ENCODE measurements at places on chromosomes 12 and 14.

DNA sequence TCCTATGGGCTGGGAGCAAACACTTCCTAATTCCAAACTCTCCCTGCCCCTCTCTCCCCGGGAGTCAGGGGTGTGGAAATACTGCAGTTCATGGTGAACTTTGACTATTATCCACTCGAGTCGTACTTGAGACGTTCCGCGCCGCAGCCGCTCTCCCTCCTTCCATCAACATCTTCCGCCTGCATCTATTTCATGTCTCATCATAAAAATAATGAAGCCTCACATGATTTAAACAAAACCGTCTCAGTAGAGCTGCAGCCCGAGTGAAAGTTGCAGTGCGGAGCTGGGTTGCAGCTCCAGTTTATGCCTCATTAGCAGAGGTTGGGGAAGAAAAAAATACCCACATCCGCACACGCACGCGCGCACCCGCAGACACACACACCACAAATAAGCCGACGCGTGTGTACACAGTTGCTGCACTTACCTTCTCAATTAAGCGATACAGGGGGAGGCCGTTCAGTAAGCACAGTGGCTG lies 283 bp downstream of the LMO3 start:
- DNase-seq = no peak

- DNase-seq = no peak
Measured at GRCh38 chr14:20412411-20412810, 890 bp downstream of the TEP1 start.

- no peak for DNase-seq
Measured at GRCh38 chr12:2138294-2138693, 85.5 kb downstream of the CACNA1C start.

- peak; percentile 55 for DNase-seq
Measured at GRCh38 chr12:51371295-51371953, 19.8 kb downstream of the GALNT6 start.

DNA sequence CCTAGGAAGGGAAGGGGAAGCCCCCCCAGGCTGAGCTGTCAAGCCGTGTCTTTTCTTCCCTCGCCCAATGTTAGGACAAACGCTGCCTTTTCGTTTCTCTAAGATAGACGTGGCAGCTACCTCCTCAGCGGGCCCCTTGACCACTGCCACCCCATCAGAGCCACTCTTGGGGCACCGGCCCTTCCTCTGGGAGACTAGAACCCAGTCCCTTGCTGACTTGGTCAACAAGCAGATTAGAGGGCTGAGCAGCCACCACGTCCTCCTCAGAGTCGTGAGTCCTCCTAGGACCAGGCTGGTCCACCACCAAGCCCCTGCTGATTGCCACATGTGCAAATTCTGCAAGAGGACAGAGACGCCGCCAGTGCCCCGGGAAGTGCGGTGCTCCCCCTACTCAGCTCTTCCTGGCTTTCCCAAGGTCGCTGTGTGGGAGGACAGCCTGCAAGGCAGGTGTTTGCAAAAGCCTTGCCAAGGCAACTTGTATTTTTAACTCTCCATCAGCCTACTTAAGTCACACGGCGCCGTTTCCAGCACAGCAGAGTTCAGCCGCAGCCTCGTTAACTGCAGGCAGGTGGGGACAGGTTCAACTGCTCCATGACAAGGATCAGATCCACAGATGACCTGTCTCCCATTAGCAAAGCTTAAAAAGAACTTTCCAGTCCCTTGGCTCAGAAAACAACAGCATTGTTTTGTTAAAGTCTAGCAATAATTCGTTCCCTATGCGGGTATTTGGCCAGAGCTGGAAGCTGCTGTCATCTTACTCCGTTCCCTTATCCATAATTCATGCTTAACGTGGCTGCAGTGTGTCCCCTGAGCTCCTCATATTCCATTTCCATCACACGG lies 65.6 kb downstream of the TESC start:
- DNase-seq = no peak

DNA sequence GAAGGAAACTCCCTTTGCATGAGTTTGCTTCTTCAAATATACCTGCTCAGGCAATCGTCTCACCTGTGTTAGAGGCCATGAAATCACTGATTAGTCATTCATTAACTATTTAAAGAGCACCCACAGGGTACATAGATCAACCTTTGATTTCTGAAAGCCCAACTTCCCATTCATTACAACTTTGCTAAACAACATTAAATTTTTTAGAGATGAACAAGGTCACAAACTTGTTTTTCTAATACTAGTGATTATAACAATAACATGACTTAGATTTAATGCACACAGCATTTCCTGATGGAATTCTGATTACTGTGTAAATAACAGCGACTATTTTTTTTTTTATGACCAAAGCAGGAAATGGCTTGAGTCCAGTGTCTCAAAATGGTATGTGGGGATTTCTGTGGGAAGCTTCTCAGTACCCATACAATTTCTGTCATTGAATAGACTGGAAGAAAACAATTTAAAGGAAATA lies 5.4 kb upstream of the ERO1A start:
- no peak for DNase-seq

GRCh38 chr12:8914716-8915526 lies 612 bp downstream of the PHC1 start:
- DNase-seq = no peak

DNA sequence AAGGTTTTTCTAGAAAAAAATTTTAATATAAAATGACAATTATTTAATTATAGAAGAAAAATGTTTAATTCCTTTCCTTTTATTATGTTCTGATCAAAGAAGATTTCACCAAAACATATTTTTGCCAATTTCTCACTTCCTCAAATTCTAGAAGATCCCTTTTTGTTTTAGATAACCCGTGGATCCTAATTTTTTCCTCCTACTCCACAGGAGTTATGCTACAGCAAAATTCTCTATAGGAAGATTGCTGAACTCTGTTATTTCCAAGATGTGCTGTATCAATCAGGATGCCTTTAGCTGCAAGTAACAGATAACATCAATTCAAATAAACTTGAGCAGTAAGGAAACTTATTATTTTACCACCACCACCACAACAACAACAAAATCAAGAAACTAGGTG lies 3.8 kb upstream of the SNX6 start:
- no peak for DNase-seq
